ENCODE measurements at places on chromosomes 11 and 22. TPM values are rescaled to one million over a fixed set of nuclear protein-coding genes. Genes with fewer than 3 reads are reported as not detected.

The OR8A1 gene
- total RNA-seq = not detected

The KRTAP5-7 gene
- total RNA-seq = not detected

The OR4C46 gene
- total RNA-seq = not detected

DNA sequence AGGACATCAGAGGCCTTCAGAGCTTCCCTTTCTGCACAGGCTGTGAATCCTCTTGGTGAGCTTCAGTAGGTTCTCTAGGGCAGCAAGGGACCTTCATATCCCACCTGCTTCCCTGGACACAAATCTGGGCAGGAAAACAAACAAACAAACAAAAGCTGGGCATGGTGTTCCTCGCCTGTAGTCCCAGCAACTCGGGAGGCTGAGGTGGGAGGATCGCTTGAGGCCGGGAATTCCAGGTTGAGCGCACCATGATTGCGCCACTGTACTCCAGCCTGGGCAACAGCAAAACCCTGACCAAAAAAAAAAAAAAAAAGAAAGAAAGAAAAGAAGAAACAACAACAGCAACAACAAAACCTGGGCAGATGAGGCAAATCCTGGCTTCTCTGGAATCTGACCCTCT is 92.9 kb downstream of the CEP164 start:
- DNase-seq = no peak

DNA sequence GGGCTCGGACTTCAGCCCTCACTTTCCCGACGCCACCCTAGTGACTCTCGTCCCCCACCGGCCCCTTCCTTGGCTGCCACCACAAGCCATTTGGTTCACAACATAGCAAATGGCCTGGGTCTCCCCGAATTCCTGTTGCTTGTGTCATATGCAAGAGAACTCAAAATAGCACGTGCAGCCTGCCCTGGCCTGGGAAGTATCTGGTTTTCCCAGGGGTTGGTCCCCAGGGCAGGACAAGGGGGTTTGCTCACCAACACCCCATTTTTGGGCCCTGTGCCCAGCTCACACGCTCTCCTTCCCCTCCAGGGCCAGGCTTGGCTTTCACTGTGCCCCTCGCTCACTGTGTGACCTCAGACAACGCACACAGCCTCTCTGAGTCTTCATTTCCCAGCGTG is 12.8 kb upstream of the TPCN2 start:
- DNase-seq = no peak

- no peak for DNase-seq
Observed at GRCh38 chr11:63543711-63544110, 7.1 kb downstream of the PLAAT4 start.

DNA sequence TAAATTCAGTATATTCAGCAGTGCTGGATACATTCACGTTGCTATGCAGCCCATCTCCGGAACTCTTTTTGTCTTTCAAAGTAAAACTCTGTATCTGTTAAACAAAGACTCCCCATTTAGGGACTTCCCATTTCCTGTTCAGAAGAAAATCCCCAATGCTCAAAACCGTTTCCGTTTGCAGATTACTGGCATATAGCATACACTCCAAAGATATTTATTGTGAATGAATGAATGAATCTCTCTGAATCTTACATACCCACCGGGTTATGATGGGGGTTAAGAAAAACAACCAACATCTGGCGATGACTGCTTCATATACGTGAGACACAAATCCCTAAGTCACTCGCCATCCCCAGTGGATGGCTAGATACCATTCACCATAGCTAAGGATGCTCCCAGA is 1.6 kb downstream of the THY1 start:
- DNase-seq = no peak

DNA sequence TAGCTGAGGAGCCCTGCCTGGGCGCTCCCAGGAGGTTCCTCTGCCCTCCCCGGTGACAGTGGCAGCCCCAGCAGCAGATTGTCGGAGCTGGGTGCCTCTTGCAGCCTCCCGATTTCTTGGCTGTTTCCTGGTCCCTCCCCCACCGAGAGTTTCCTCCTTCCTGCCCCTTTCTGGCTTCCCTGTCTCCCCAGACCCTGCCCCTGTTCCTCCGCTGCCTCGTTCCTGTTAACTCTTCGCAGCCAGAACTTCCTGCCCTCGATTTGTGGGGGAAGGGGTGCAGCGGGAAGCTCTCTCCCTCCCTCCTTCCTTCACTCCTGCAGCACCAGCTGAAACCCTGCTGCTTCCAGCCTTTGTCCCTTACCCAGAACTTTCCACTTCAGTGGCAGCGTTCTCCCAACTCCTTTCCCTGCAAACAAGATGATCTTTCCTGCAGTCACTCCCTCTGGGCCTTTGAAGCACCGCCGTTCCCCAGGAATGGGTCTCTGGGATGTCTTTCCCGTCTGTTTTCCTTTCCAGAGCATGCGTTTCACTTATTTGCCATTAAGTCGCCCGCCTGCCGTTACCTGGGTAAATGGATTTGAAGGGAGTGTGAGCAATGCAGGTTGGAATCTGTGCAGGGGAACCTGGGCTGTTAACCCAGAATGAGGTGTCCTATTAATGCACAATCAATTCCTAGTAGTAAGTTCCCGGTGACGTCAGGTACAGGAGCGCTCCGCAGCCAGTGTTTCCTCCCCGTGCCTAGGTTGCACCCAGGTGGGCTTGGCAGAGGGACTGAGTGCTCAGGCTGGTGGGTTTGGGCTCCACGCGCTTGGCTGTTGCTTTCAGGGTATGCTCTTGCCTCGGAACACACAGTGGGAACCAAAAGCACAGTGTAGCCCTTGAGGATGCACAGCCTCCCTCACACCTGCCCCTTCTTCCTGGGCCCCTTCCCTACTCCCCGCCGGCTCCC is 4.3 kb downstream of the GRK2 start:
- DNase-seq = no peak

DNA sequence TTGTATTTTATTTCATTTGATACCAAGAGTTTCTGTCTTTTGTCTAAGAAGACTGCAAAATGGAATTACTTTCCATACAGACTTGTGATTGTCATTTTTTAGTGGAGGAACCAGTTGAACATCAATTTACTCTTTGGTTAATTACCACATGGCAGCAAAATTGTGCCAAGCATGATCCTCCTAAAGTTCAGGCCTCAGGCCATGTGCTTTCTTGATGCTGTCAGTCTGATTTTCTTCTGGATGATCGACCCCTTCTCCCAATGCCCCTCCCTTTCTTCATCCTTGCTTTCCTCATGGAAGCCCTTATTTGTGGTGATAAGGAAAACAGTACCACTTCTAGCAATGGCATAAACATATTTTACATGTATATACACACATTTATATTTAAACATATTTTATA is 76.2 kb downstream of the SVIP start:
- no peak for DNase-seq

DNA sequence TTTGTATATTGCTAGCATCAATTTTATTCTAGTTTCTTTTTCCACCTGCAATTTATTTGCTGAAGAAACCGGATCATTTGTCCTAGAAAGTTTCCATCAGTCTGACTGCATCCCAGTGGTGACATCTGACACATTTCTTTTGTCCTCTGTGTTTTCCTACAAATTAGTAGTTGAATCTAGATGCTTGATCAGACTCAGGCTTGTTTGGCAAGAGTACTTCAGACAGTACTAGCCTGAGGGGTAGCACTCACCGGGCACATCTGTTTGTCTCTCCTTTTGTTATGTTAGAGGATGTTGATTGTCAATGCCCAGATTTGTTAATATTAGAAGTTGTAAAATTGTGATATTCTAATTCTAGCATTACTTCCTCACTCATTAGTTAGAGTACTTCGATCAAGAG is 204.8 kb downstream of the SWAP70 start:
- DNase-seq = no peak

- DNase-seq = no peak
Observed at GRCh38 chr11:82750643-82751139, 17.0 kb upstream of the FAM181B start.

GRCh38 chr11:16863389-16863788 is 124.9 kb downstream of the C11orf58 start:
- no peak for DNase-seq

- DNase-seq = no peak
Observed at GRCh38 chr22:23722724-23723123, 28.2 kb downstream of the ZNF70 start.

DNA sequence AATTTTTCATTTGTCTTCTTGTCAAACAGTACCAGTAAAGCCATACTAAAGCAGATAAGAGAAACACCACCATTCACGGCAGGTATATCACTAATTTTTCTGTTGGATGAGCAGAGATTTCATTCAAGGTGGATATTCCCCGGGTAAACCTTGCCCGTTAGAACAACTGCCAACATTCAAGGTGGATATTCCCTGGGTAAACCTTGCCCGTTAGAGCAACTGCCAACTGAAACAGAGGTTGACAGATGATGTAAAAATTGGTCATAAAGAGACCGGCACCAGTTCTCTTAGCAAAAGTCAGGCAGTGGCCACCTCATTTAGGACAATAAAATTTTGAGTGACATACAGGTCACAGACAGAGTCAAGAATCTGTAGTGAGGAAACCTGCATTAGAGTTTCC is 423.4 kb upstream of the SYN3 start:
- DNase-seq = no peak

DNA sequence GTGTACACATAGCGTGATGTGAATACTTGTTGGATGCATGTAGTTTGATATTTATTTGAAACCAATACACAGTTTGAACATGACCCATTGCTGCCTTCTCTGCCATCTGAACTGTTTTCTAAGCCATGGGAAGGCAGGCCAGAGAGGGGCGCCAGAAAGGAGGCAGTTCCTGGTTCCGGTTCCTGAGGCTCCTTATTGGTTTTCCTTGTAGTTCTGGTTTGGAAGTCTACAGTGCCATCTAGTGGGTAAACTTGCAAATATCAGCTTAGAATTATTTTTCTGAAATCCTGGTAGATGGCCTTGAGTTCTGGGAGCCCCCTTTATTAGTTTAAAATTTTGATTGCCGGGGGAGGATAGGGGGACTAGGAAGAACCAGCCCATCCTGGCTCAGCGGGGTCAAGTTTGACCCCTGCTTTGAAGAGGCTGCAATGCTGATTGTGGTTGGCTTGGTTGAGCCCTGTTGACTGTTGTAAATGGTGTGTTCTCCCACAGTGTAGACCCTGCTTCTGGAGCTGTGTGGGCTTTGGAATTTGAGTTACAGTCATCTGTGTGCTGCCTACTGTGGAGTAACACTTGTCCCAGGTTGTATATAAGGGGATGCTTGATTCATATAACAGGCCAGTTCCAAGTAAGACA is 48.4 kb downstream of the GRAMD1B start:
- peak; percentile 40 for DNase-seq

GRCh38 chr22:28072066-28072465 is 153.0 kb upstream of the PITPNB start:
- no peak for DNase-seq

DNA sequence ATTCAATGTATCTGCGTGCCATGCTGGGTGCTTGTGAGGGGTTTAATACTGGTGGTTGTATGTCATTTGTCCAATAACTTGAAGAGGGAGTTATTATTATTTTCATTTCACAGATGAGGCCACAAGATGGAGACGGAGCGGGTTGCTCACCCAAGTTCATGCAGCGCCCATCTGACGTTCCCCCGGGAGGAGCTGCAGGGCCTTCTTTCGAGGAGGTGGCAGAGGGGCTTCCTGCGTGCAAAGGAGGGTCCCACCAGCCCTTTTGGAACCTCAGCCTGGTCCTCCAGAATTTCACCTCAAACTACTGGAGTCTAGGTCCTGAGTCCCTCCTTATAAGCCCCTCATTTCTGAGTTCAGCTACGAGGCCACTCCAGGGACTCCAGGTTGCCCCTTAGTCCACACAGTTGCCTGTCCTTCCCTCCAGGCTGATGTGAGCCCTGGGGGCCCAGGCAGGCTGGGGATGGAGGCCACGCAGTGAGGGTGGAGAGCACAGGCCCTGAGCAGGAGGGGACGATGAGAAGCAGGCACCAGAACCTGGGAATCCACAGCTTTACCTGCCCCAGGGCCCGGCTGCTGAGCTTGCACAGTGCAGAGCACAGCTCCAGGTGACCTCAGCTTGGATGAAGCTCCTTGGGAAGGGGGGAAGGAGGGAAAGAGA is 2.9 kb upstream of the VSIG10L2 start:
- DNase-seq = no peak

DNA sequence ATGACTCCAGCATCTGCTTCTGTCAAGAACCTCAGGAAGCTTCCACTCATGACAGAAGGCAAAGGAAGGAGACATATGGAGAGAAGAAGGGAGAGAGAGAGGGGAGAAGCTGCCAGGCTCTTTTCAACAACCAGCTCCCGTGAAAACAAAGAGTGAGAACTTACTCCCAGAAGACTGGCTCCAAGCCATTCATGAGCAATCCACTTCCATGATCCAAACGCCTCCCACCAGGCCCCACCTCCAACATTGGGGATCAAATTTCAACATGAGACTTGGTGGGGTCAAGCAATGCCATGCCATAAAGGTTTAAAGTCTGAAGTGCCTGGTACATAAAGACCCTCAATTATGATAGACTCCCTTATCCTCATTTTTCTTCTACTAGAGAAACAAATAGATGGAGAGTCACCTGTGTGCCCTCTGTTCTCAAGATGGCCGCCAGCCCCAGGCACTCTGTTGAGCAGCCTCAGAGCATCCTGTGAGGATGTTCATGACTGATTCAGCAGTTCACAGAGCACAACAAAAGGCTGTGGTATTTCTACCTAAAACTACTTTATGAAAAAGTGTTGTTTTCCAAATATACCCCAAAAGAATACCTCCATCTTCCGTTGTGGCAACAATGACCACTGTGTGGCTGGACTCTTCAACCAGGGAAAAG is 69.0 kb upstream of the CRTAM start:
- no peak for DNase-seq

DNA sequence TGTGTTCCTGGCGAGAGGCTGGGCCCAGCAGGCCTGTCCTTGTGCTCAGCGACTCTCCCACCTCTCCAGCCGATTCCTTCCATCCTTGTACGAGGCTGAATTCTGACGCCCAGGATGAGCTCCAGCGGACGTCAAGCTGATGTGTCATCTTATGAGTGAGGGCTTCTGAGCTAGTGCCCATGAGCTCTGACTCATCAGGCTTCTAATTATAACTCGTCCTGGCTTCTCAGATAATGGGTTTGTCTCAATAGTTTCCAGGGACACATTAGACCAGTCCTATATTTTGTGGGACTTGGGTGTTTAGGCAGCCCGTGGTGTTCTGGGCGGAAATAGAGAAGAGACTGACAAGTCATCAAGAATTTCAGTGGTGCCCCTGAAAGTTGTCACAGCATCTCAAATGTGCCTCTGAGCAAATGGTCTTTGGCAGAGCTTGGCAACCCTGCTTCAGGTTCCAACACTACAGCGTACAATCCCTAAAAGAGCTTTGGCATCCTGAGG is 108.2 kb upstream of the CD44 start:
- peak; percentile 25 for DNase-seq
